Muscle of back (tissue), 13 donors: ENCODE measurements at places on chromosomes 11 and 22. TPM values are rescaled to one million over a fixed set of nuclear protein-coding genes. Genes with fewer than 3 reads are reported as not detected.
A peak's percentile ranks its signal among the peaks of the same experiment; 100 is the strongest.

- peak; percentile 47 for DNase-seq
These were observed 17.5 kb upstream of the ACCSL start for GRCh38 chr11:44029977-44030911.

DNA sequence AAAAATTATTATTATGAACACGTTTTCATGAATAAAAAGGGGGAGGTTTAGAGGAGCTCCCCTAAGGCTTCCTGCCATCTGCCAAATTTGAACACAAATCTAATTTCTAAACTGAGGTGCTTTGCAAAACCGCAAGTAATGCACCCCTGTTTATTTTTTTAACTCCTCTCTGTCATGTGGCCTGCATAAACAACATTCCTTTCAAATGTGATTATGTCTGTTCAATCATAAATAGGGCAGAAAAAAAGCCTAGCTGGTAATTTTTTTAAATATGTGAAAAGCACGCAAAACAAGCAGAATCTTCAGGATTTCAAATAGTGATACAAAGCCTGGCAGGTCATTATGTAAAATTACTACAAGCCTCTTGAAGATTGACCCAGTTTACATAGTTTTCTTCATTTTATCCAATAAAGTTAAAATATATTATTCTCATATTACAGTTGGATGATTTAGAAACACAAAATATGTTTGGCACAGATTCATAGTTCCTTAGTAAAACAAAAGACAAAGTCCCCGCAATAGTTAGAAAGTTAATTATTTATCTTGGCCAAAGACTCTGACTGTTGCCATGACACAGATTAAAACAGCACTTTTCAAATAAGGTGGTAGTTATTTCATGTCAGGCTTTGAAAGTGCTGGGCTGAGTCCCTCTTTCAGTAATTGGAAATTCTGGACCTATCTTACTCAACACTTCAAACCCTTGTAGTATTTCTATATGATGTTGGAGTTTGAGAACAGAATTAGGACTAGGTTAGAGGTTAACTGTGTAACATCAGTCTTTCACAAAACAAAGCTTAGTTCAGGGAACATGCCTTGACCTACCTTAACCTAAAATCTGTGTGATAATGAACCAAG is 200.3 kb upstream of the MPPED2 start:
- no peak for DNase-seq

DNA sequence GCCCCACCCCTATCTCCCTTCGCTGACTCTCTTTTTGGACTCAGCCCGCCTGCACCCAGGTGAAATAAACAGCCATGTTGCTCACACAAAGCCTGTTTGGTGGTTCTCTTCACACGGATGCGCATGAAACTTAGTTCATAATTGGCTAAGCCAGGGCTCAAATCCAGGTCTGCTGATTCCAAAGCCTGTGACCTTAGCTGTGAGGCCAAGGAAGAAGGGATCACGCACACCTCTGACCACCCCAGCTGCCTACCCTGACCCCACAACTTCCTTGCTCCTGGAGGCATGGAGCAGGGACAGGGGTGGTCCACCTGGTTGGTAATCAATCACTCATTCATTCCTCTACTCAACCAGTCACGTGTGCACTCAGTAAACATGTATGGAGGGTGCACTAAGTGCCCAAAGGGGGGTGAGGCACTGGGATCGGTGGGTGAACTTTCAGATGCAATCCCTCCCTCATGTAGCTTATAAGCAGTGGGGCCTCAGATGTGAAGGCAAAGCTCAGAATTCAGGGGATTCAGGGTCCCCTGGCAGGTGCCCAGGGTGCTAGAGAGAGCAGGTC is 10.3 kb downstream of the FXYD2 start:
- DNase-seq, result no peak

EFCAB6 gene
- polyA plus RNA-seq, result 0.62 TPM

- DNase-seq, result no peak
These were observed 258.7 kb downstream of the DCDC1 start for GRCh38 chr11:31110830-31111229.

MYBPC3 gene
- 0.26 TPM for polyA plus RNA-seq

- DNase-seq, result no peak
These were observed 84.0 kb upstream of the PICALM start for GRCh38 chr11:86152901-86153300.

DNA sequence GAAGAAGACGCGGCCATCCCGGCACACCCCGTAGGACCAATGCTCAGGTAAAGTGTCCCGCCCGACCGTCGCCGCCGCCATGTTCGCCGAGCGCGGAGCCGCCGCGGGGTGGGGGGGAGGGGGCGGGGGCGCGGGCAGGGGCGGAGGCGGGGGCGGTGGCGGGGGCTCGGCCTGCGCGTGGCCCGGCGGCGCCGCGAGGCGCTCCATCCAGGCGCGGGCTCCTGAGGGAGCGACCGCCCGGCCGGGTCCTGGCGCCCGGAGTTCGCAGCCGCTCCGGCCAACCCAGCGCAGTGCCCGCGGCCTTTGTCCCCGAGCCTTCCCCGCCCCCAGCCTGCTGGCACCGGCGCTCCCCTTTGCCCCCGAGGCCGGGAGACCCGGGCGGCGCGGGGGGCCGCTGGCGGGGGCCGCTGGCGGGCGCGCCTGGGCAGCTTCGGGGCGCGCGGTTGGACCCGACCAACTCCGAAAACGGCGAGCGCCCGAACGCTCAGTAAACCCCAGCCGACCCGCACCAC is at the start of gene PLEKHA7:
Gene PLEKHA7 (minus strand): TSS at position 94 of the 512 bp plus-strand sequence. CDS start 13 bp downstream, at position 81.
- DNase-seq, result peak; percentile 5

GRCh38 chr11:3820971-3821370 is 12.6 kb downstream of the PGAP2 start:
- no peak for DNase-seq

RAB36 gene
- polyA plus RNA-seq, result 3.4 TPM

IPO7 gene
- polyA plus RNA-seq, result 124 TPM

DNA sequence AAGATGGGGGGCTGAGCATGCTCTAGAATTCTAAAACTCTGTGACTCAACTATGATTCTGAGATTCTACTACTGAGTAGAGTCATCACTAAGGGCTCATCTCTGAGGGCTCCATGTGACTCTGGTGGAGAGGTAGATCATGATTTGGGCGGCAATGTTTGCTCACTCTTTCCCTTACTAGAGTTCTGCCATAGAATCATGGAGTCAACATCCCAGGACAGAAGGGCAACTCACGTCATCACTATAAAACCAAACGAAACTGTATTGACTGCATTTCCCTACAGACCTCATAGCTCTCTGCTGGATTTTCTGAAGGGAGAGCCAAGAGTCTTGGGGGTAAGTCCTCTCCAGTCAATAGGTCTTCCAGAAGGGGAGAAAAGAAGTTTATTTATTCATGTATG is at the start of gene MS4A14:
Gene MS4A14 (plus strand): TSS at position 78 of the 400 bp plus-strand sequence. CDS start 120 bp downstream, at position 198.
- DNase-seq, result no peak

DNA sequence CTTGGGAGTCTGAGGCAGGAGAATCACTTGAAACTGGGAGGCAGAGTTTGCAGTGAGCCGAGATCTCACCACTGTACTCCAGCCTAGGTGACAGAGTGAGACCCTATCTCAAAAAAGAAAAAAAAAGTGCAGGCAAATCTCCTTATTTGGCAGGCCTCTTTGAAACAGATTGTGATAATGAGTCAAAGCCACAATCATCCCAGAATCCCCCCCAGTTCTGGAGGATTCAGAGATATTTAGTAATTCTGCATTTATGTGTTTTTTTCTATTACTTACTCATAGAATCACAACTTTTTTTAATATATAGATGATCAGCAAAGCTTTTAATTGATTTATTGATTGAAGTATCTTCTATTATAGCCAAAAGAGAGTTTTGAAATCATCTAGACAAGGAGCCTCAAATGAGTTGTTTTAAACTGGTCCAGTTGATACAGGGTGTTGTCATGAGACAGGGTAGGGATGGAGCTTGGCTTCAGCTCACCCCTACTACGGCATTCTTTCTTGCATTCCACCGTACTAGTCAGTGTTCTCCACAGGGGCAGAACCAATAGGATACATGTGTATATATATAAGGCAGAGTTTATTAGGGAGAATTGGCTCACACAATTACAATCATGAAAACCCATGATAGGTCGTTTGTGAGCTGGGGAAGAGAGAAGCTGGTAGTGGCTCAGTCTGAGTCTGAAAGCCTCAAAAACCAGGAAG is 39.3 kb upstream of the SORL1 start:
- DNase-seq, result no peak

DNA sequence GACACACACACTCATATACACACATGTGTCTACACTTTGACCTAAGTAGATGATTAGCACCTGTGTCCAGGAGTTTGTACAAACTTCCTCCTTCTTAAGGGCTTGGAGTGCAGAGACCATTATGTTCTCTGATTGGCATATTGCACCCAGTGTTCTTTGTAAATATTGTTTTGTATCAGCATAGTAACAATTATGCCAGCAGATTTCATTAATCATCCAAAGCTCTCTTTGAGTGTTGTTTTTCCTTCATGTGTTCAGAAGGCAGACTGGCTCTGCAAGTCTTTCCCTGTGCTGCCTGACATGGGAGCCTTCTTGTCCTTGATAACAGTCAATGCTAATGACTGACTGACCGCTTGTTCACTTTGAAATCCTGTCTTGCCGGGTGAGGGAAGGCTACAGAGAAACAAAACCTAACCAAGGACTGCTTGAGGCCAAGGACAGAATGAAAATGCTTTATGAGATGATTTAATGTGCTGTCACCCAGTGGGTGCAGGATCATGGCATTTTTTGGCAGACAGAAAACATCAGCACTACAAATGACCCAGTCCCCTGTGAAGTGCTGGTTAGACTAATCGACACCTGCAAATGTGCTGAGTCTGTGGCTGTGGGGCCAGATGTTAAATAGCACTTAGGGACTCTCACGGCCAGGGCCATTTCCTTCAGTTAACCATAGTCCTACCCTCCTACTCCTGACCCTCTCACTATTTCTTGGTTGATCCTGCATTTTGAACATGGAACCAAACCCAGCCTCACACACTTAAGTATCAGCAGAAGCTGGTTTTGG is 6.6 kb upstream of the BARX2 start:
- DNase-seq, result no peak

GRCh38 chr22:45155050-45155840 is 8.5 kb upstream of the NUP50 start:
- no peak for DNase-seq

DNA sequence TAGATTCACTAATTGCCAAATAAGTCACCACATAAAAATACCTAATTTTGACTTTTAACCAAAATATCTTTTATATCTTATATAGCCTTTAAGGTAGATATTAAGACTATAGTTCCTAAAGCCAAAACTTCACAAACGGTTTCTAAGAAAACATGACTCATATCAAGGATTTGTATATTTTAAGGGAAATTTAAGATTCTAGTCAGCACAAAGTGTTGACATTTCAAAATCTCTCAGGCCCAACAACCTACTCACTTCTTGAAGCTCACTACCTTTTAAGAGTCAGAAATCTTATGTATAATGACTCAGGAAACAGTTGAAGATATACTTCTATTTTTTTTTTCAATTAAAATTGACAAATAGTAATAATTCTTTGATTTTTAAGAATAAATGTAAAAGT is 221.9 kb downstream of the SBF2 start:
- DNase-seq, result no peak

SCN4B gene
- 2.9 TPM for polyA plus RNA-seq
